CD4-positive, alpha-beta T cell treated with Interferon gamma for 1 hour (primary cell): ENCODE measurements at places on chromosomes 11 and 22.

- DNase-seq: no peak
Measured at GRCh38 chr11:11237070-11237832, 115.8 kb downstream of the CSNK2A3 start.

DNA sequence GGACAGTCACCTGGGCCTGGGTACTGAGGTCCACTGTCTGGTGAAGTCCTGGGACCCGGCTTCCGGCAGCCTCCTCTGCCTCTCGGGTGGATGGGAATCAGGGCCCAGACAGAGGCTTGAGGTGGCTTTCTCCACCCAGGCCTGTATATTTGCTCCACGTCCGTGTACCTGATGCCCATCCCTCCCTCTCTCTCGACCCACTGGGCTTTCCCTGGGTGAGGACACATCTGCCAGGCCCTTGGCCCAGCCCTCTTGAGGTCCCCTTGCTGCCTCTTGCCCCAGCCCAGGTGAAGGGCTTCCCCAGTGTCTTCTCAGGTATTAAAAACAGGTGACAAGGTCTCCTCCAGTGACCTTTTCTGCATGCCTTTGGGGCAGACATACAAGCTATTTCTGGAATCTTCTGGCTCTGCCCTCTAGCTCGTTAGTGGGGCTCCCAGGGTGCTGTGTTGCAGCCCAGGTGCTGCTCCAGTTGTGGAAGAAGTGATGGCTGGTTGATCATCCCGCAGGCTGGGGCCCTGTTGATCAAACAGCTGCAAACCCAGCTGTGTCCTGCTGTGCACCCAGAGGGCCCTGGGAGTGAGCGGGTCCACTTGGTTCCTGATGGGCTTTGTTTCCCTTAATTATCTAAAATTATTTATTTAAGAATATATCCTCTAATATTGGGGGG is 25.5 kb upstream of the ACR start:
- no peak for DNase-seq

DNA sequence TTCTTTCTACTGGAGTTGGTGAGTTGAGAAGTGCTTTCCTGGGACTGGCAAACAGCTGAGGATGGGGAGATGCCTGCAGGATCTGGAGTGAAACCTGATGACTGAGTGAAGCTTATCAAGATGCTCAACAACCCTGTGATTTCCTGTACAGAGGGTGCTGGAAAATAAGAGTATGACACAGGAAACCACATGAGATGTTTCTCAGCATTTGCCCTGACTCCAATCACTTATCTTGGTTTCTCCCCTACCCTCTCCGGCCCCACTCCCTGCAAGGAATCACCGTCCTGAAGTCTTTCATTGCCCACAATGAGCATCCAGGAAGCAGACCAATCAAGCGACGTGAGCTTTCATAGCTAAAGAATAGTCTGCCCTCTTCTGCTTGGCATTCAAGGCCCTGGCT is at the start of gene MRGPRX2:
MRGPRX2 (minus strand) TSS at position 89 of the 400 bp plus-strand sequence. CDS start 4,315 bp downstream, outside the sequence.
- DNase-seq: no peak

GRCh38 chr22:35601743-35602615 is 15.2 kb downstream of the MB start:
- DNase-seq: peak; percentile 61

DNA sequence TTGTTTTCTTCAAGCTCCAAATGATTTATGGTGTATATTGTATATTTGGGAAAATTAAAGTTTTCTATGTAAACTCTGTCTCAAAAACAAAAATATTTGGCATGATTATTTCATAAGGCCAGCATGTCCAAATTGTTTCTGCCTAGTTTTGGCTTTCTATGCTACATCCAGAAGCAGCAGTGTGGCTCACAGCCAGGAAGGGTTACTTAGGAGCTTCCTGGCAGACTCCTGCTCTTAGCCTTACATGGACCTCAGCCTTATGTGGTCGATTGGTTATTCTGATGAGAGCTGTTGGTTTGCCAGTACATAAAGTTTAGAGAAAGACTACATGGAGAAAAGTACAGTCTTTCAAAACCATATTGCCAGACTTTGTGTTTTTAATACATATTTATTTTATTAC is 297.7 kb upstream of the FAT3 start:
- no peak for DNase-seq

- no peak for DNase-seq
Measured at GRCh38 chr22:44683237-44683636, 18.8 kb upstream of the PRR5 start.

DNA sequence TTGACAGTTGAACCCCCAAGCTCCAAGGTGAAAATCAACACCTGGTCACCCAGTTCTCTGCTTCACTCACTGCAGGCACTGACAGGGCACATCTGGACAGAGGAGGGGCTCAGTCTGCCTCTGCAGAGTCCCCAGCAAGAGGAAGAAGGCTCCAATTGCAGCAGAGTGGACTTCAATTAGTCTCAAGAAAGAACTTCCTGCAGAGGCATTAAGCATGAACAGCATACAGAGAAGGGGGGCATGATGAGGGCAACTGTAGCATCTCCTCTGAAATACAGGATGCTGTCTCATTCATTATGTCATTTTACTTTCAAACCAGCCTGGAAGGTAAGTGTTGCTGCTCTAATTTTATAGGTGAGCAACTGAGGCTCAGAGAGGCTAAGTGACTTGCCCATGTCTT is 11.1 kb downstream of the GDPD5 start:
- DNase-seq: no peak

DNA sequence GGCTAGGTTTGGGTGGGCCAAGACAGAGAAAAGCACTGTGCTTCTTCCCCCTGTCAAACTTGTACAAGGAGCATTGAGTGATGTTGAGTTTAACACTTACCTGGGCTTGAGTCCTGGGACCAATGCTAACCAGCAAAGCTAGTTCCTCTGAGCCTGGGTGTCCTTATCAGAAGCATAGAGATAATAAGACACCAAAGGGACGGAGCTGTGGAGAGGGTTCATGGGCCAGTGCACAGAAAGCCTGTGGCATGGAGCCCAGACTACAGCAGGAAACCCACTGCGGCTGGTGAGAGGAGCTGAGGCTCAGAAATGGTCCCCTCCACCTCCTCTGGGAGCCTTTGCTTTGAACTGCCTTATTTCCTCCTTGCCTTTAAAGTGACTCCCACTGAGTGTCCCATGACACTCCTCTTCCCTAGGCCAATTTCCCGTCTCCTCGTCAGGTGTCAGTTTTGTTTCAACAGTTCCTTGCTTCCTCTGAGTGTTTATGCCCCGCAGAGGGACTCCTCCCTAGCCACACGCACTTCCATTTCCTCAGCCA is 9.4 kb downstream of the SLCO2B1 start:
- DNase-seq: no peak

- DNase-seq: no peak
Measured at GRCh38 chr11:69442807-69443137, 38.7 kb upstream of the LINC01488 start.

- no peak for DNase-seq
Measured at GRCh38 chr11:103875855-103876510, 160.5 kb upstream of the DDI1 start.

- peak; percentile 78 for DNase-seq
Measured at GRCh38 chr11:76637491-76638269, 32.9 kb downstream of the LRRC32 start.

- DNase-seq: no peak
Measured at GRCh38 chr11:102564110-102564509, 33.6 kb upstream of the MMP7 start.

DNA sequence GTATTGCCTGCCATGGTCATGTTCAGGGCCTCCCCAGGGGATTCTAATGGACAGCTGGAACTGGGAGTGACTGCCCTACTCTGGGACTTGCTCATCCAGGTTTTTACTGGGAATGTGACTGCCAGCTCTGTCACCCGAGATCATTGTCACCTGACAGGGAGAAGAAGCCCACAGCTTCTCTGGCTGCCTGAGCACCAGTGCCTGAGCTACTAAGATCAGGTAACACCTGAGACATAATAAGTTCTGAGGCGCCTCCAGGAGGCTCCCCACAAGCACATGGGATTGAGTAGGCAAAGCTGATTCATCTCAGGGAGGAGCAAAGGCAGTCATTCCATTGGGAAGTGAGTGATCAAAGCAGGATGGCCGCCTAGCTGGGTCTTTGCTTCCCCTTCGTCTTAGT is 84.2 kb upstream of the GALNT18 start:
- no peak for DNase-seq

- DNase-seq: no peak
Measured at GRCh38 chr22:36360871-36361383, 26.8 kb downstream of the MYH9 start.

- DNase-seq: no peak
Measured at GRCh38 chr11:133181066-133181465, 351.2 kb downstream of the OPCML start.

GRCh38 chr11:120432056-120433018 is 79.2 kb upstream of the GRIK4 start:
- DNase-seq: no peak

GRCh38 chr11:11581481-11581880 is 40.3 kb downstream of the GALNT18 start:
- no peak for DNase-seq

- no peak for DNase-seq
Measured at GRCh38 chr22:38727530-38728451, 22.0 kb downstream of the GTPBP1 start.

DNA sequence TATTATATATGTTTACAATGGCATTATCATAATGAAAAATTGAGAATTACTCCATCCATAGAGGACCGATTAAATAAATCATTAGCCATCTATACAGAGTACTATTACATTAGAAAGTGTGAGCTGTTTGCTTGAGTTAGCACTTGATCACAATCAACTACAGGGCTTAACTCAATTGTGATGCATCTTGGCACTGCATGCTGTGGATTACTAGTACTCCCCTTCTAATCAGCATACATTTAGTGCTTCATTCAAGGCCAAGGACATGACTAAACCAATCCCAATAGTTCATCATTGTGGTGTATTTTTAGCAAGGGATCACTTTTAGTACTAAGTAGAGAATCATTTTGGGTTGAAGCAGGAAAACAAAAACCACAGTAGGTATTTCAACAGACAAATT is 23.5 kb upstream of the ARHGAP42 start:
- no peak for DNase-seq

DNA sequence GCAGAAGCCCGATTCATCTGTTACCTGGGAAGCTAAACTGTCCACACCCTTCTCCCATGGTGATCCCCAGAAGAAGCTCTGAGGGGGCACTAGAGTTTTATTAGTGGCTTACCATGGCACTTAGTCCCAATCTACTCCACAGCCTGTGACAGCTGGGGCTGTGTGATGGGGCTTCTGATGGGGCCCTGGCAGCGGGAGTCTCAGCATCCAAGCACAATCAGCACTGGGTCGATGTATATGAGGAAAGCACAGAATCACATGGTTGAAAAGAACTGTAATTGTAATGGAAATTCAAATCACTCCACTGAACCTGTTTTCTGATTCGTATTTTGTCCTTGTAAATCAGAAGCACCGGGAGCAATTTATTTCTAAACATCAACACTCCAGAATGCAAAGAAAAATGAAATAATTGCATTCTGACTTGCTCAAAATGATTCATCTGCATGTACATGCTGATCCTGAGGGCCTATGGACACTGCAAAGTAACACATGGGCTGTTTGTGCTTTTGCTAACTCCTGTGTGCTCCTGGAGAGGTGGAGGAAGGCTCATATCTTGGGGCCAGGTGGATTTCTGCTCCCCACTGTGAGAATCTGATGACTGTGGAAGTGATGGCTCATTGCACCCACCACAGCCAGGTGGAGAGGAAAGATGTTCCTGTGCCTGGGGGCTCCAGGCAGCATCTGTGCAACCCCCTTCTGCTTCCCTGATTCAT is 203.0 kb downstream of the KIRREL3 start:
- DNase-seq: no peak

DNA sequence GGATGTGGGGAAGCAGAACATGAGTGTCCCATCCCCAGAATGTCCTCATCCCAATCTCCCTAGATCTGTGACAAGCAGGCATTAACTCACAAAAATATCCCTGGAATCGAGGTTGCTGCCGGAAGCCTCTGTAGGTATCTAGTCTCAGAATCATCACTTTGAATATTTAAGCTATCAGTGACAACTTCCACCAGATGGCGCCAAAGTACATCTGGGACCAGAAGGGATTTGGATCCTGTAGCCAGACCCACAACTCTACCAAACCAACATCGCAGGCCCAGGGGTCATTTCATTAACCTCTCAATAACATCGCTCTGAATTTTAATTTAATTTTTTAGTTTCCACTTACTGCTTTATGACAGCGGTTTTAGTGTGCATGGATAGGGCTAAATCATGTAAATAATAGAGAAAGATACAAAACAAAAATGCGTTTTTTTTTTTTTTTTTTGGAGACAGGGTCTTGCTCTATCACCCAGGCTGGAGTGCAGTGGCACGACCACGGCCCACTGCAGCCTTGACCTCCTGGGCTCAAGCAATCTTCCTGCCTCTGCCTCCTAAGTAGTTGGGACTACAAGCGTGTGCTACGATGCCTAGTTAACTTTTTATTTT is 1.1 kb upstream of the EXT2 start:
- DNase-seq: peak; percentile 58
